Cardiac ventricle fibroblast (primary cell): ENCODE measurements at places on chromosomes 1 and 21. TPM values are rescaled to one million over a fixed set of nuclear protein-coding genes. Genes with fewer than 3 reads are reported as not detected.

SPATA46 gene
- not detected in 2 replicates for total RNA-seq

ASCL5 gene
- 0.34 TPM in 1 of 2 replicates, not detected in the other for total RNA-seq

FAM43B gene
- total RNA-seq, result 1.2 and 2.2 TPM in 2 replicates

PLA2G2D gene
- not detected in 2 replicates for total RNA-seq

CD48 gene
- total RNA-seq, result not detected in 2 replicates

LRRC71 gene
- not detected in 2 replicates for total RNA-seq

EPHA10 gene
- total RNA-seq, result not detected in 2 replicates

KIF21B gene
- total RNA-seq, result 0.29 and 0.31 TPM in 2 replicates

ADSS2 gene
- 22.1 and 22.5 TPM in 2 replicates for total RNA-seq
